Esophagus squamous epithelium (tissue), 5 donors: ENCODE measurements at places on chromosomes 6 and 20.

DNA sequence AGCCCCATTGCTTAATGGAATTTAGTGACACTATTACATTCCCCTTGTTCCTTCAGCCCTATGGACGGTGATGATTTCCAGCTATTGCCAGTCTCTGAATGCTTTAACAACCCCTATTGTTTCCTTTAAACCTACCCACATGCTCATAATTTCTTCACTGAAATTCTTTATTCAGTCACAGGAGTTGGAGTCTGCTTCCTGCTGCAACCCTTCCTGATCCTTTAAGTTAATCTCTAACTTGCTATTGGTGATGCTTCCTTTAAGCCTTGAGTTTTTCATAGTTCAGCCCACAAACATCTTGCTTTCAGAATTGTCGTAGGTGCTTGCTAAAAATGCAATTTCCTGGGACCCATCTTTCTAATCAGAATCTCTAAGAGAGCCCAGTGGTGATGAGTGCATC, 66.3 kb upstream of the TNFAIP3 start:
- no peak for DNase-seq

- DNase-seq, result no peak
Observed at GRCh38 chr6:42099340-42100028, 42.9 kb downstream of the C6orf132 start.

DNA sequence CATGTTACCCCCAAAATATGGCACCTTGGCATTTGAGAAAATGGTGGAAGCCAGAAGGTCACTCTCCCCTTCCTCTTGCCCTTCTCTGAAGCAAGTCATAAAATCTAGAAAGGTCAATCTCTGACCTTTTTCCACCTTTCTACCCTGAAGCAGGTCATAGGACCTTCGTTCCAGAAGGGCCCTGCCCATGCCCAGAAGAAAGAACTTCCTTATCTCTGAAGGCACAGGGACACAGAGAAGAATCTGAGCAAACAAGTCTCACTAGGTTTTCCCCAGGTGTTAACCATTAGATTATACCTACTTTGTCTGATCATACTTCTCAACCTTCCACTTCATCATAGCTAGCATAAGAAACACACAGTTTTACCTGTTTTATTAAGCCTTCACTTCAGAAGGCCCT, 42.5 kb downstream of the SMPDL3A start:
- DNase-seq, result no peak

- no peak for DNase-seq
Observed at GRCh38 chr20:54995553-54995952, 520.2 kb downstream of the DOK5 start.
